ENCODE measurements at places on chromosomes 12 and 14.

DNA sequence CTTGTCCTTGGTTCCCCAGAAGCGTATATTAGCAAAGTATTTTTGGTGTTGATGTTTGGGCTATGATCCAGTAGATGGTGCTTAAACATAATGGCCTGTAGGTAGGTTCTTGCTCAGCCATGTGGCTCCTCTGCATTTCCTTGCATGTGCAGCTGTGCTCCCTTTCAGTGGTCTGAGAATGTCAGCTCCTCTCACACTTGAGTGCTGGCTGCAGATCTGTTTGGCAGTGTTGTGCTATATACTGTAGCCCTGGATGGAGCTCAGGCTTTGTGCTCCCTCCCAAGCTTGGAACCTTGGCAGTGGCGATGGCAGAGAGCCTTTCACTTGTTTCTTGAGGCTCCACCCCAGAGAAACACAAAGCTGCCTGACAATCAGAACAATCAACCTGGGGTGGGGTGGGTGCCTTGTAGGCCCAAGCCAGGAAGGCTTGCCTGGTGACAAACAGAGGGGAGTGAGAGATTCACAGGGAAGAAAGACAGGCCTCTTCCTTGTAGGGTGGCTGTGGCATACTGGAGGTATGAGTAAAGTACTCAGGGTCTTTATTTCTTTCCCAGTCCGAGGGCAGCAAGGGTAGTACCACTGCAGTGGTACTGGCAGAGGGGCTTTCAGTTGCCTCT, 255.3 kb downstream of the RAD51B start:
- no peak for DNase-seq

DNA sequence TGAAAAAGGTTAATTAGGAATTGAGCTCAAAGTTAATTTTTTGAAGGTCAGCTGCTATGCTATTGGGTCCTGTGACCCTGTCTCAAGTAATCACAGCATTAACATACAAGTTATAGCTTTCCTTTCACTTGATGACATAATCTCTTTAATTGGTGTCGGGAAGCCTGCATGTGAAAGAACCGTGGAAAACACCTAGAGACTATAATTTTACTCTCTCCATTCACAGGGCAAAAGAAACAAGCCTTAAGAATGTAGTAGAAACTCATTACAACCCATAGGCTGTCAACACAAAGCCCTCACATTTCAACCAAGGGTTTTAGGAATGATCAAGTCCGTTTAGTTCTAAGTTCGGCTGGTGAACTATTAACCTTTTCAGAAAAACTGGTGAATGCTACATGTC, 104.4 kb downstream of the PPM1A start:
- no peak for DNase-seq

DNA sequence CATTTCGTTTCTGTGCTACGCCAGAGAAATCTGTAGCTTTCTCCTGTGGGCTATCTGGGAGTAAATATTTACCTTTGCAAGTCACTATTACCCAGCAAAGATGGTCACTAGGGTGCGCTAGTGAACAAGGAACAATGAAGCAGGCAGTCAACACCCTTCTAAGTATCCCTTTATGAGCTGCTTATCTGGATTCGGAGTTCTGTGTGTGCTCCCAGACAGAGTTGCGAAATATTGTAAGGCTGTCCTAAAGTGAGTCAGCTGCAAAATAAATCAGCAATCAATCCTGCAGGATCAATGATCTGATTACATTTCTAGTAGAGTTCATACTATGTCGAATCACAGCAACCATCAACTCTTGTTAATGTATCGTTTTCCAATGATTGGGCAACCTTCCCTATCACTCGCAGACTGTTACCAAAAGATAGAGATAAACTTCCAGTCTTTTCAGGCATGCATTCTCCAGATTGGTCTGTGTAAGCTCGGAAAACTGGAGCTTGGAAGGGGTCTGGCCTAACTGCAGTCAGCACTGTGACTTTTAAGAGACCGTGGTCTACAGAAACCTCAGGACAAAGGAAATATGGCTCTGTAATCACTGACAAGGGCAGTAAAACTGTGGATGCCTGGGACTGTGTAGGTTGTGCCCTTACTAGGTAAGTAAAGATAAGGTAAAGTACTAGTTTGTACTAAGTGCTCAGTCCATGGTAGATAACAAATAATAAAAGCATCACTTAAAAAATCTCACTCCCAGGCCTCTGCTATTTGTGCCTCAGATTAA, 133.5 kb downstream of the KCNK10 start:
- no peak for DNase-seq

DNA sequence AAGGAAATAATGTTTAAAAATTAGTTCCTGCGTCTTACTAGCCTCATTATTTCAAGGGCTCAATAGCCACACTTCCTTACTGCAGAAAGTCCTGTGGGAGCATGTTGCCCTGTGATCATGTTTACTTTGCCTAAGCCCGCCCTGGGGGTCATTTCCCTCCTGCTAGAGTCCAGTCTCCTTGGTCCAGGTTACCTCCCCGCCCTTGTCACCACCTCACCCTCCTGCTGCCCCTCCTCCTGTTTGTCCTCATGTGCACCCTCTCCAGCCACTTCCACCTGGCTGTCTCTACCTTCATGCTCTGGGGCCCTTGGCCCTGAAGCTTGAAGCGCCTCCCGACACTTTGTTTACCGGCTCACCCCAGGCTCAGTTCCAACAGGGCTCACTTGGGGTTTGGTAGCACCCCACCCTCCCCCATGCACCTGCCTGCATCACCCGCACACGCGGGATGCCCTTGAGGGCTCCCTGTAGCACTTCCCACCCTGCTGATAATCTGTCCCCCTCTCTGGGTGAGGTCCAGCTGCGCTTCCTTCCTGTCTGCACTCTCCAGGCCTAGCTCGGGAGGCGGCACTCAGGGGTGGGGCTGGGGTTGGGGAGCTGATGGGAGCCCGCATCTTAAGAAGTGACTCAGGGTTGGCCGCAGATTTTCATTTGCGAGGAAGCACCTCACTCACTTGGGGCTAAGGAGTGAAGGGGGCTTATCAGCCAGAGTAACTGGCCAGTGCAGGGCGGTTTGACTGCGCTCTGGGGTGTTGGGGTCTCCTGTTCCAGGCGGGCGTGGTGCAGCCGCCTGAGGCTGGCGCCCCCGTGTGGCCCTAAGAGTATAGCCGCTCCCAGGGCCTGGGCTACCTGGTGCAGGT, 40.1 kb downstream of the SMIM41 start:
- no peak for DNase-seq

- DNase-seq, result no peak
Measured at GRCh38 chr12:68673788-68674187, 13.0 kb upstream of the NUP107 start.

DNA sequence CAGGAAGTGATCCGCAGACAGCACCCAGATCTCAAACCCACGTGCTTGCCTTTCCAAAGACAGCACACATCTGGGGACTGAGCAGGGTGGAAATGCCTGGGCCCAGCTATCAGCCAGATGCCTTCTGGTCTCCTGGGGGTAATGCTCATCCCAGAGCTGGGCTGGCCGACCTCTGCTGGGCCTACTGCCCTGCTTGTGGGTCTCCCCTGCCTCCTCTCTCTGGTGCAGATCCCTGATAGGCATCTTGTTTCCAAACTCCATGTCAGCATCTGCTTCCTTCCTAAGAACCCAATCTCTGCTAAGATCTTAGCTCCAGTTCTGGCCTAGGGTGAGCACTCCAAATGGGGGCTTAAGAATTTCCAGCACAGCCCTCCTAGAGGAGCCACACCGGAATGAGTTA, 1043.0 kb downstream of the VRK1 start:
- no peak for DNase-seq

- no peak for DNase-seq
Measured at GRCh38 chr12:3744229-3744901, 8.5 kb downstream of the CRACR2A start.

- DNase-seq, result no peak
Measured at GRCh38 chr14:37124614-37125013, 47.8 kb downstream of the SLC25A21 start.

DNA sequence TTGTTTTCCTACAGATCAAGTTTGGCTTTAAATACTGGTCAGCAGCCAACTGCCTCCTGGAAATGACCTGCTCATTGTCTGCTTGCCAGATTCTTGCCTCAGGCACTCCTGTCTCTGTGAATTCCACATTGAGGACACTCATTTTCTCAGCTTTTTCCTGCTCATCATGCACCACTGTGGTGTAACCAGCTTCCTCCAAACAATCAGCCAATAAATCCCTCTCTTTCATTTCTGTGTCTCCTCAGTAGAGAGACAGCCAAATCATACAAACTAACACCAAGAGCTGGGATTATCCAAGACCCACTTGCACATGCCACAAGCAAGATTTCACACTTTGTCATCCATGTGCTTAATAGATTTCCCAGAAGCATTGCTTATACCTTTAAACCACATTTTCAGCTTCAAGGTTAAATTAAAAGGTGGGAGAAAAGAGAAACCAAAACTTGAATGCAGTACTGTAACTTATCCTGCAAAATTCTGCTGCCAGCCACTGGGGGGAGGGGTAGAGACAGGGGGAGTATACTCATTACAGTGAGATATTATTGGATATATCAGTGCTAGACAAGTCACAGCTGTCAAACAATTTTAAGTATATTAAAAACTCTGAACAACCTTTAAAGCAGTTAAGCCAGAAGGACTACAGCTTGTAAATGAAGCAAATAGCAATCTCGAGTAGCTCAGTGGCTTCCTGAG, 105.0 kb downstream of the PPP2R5E start:
- no peak for DNase-seq

DNA sequence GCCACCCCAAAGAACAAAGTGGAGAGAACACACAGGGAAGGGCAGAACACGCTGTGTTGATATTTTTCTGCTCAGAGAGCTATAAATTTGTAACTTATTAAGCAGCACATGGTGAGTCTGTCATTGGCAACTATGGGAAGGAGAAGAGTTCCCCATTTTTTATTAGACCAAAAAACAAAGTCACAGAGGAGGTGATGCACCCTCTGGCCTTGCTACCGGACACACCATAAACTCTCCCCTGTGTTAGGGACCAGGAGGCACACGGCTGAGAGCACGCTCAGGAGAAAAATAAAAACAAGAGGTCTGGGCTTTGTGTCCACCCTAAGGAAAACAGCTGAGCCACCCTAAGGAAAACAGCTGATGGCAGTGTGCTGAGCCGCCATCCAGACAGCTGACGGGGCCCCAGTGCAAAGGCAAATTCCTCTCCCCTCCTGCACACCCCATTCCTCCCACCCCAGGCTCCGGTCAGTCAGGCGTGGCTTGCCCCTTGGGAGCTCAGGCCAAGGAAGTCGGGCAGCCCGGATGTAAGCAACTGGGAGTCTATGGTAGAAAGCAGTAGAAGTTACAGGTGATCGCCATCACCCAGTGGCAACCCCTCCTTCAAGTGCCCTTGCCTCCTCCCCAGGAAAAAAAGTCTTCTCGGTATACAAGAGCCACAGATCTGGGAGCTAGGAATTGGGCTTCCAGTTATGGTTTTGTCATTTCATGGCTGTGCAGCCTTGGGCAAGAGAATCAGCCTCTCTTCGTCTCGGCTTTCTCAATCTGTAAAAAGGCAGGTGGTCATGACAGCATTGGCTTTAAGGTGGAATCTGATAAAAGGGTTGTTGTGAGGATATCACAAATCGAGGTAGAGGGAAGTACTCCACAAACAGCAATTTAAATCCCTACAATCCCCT, 2.4 kb downstream of the PXN start:
- no peak for DNase-seq

All from activated naive CD4-positive, alpha-beta T cell (primary cell).